ENCODE measurements at places on chromosomes 12 and 14.
A peak's percentile ranks its signal among the peaks of the same experiment; 100 is the strongest.

GRCh38 chr12:132142679-132143335 is 1.3 kb downstream of the DDX51 start:
- no peak for ATAC-seq

- no peak for ATAC-seq
Observed at GRCh38 chr14:65184032-65184764, 81.9 kb upstream of the MAX start.

GRCh38 chr14:100864206-100864605 is 38.3 kb downstream of the MEG3 start:
- no peak for ATAC-seq

GRCh38 chr14:99891900-99892299 is 98.7 kb downstream of the EML1 start:
- ATAC-seq, result no peak

DNA sequence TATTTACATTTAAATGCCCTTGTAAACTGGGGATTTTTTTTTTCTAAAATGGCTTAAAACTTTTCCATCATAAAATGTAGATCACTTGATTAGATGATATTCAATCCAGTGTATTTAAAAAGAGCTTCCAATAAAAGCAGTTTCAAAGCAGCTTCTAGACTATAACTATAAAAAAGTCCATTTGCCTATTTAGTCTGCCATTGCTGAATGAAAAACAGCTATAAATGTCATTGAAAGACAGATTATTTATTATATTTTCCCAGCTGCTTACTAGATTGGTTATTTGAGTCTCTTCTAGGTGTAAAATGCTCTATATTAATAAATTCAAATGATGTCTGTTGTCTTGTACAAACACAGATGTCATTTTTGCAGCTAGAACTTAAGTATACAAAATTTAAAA is 414.8 kb downstream of the RMST start:
- ATAC-seq, result no peak

DNA sequence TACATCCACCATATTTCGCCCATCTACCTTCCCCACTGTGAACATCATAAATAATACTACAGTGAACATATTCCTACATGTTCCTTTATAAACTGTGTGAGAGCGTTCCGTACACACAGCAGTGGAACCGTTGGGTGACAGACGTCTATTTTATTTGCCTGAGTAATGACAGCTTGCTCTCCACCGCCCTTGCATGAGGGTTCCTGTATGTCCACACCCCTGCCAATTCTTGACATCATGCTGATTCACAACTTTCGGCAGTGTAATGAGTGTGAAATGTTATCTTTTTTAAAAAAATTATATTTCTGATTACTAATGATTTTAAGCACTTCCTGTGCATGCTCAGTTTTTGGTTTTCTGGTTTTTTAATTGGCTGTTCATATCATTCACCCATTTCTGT is 4.3 kb upstream of the RAD52 start:
- no peak for ATAC-seq

- no peak for ATAC-seq
Observed at GRCh38 chr12:113103756-113104450, 31.7 kb downstream of the RASAL1 start.

DNA sequence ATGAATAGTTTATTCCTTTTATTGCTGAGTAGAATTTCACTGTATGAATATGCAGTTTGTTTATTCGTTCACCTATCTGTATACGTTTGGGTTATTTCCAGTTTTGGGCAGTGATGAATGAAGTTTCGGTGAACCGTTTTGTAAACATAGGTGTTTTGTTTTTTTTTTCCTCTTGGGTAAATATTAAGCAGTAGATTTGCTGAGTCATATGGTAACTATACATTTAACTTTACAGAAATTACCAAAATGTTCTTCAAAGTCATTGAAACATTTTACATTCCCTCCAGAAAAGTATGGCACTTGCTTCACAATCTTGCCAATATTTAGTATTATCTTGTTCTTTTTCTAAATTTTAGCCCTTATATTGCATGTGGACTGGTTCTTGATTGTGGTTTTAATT is 3.8 kb upstream of the ABCC9 start:
- no peak for ATAC-seq

GRCh38 chr12:38872561-38872960 is 32.8 kb downstream of the CPNE8 start:
- no peak for ATAC-seq

DNA sequence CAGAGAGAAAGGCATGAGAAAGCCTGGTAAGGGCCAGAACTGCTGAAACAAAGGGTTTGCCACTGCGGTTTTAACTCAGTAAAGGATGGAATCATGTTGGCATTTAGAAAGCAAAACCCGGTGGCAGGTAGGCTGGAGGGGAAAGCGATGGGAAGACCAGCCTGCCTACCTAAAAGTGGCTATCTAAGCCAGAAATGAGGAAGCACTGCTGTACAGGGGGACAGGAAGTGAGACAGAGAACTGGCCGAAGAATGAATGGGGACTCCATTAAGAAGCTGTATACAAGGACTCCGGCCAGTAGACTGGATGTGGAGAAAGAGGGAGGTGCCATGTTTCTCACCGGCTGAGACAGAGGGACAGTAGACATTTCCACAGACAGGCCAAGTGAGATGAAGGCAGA is 48.2 kb downstream of the PPM1H start:
- ATAC-seq, result no peak

GRCh38 chr12:122197612-122197966 is 5.9 kb upstream of the B3GNT4 start:
- no peak for ATAC-seq

- ATAC-seq, result peak; percentile 1
Observed at GRCh38 chr12:133129368-133130037, 571 bp downstream of the ZNF891 start.

DNA sequence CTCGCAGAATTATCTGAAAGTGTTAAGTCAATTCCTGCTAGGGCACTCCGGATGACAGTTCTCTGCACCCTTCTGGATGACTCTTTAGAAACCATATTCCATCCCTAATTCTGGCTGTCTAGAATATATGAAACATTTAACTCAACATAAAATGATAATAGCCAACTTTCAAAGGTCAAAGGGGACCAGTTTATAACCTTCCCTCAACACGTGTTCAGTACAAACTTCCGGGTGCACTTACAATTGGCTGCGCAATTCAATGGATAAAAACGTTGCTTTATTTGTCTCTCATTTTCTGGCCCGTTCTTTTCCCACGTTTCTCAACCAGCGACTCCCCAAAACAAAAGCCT is 1.3 kb downstream of the SBNO1 start:
- no peak for ATAC-seq

- no peak for ATAC-seq
Observed at GRCh38 chr14:20905676-20906075, 14.5 kb downstream of the RNASE3 start.

DNA sequence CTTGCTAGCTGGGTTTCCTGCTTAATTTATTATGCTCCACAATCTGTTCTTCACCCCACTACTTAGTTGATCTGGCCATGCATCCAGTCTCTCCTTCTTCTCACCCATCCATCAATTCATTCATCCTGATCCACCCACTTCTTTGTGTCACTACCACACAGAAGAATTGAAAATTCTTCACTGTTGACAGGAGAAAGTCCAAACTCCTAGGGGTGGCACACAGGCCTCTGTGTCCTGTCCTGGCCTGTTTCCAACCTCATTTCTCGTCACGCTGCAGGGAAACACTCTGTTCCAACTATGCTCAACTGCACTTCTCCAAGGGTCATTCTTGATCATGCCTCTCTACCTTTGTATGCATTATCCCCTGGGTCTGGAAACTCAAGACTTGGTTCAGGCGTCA is 10.6 kb upstream of the KRT83 start:
- ATAC-seq, result no peak

GRCh38 chr14:69994002-69994401 is 114.8 kb downstream of the SMOC1 start:
- ATAC-seq, result no peak

GRCh38 chr12:90631591-90632212 is 323.3 kb downstream of the CCER1 start:
- ATAC-seq, result no peak

- ATAC-seq, result no peak
Observed at GRCh38 chr14:31410048-31410650, 10.2 kb downstream of the HEATR5A start.

DNA sequence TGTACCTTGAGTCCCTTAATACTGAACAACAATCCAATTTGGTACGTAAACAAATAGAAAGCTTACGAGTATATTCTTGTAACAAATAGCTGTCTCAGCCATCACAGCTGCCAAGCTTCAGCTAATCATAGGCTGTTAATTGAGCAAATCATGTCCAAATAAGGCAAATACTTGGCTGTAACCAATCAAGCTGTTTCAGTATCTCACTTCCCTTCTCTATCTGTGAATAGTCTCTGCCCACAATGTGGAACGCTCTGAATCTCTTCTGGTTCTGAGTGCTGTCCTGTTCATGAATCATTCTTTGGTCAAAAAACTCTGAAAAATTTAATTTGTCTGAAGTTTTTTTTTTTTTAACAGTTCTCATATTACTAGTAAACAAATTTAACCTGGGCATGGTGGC is 5.8 kb upstream of the NEMF start:
- no peak for ATAC-seq

- ATAC-seq, result no peak
Observed at GRCh38 chr14:105817971-105818711, 291.8 kb downstream of the TMEM121 start.

GRCh38 chr12:3341594-3341993 is 149.4 kb upstream of the PRMT8 start:
- ATAC-seq, result no peak

DNA sequence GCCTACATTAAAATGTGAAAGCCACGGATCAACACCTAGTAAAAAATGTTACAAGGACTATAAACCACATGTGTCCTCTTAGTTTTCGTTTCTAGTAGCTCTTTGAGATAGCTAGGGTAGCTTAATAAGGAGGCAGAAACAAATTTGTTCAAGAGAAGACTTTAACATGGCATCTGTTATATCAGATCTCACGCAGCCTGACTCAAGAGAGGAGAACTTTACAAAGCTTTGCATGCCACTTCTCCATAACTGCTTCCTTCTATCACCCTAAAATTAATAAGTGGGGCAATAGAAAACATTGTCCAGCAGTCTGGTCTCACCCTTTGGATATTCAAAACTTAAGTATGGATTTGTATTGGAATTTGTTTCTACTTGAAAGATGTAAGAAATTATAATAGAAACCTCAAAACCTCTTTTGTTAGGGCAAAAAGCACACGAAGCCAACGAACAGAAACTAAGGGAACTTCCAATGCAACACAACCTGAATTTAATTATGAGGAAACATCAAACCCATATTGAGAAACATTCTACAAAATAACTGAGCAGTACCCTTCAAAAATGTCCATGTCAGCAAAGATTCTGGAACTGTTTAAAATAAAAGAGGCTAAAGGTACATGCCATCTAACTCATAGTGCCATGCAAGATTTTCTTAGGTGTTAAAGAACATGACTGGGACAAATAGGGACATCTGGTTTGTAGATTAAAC is 194.8 kb downstream of the LRIG3 start:
- ATAC-seq, result no peak

DNA sequence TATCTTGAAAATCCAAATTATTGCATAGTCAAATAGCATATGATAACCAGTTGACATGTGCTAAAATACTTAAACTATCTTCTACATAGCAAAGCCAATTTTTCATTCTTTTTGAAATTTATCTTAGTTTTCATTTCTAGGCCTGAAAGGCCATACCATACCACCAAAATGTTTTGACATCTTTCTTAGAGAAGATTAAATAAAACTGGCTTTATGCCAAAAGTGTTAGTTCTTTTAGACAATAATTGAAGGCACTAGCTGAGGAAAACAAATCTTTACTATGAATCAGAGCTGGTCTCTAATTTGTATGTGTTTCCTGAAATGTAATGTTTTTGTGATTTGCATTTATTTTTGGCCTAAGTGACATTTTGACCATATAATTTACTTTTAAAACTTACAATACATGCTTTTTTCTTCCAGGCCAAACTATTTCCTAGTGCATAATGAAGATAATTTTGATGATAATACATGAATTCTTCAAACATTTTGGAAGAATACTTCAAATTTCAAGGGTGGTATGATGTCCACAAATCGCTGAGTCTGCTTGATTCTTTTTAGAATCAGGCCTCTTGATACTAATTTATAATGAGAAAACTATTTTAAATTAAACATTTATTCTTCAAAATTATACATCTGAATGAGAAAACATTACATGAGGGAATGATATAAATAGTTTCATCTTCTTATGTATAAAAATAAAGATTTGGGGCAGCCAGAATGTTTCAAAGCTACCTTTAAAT is 6.5 kb upstream of the KCNMB4 start:
- no peak for ATAC-seq

DNA sequence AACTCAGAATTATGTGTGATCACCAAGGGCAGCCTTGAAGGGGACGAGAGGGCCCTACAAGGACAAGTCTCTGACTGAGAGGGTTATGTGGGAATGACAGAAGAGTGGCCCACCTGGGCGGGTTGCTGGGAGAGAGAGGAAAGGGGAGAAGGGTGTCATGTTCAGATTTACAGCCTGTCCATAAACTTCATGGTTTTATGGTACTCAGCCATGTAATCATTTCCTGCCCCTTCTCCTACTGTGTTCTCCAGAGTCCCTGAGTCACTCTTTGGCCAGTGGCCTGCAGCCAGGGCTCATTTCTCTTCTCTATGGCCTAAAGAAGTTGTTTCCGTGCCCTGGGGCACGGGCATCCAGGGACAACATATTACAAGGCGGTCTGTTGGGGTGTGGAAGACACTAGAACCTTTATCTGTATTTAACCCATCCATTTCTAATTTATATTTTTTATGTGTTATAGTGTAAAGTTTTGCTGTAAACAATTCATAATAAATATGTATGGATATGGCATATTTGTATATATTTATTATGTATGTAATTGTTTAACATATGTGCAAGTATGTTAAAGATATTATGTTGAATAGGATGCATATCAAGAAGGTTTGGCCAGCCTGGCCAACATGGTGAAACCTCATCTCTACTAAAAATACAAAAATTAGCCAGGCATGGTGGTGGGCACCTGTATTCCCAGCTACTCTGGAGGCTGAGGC is 26.9 kb downstream of the DDX47 start:
- ATAC-seq, result no peak

GRCh38 chr12:90253674-90254181 is 545.1 kb upstream of the ATP2B1 start:
- ATAC-seq, result peak; percentile 91

DNA sequence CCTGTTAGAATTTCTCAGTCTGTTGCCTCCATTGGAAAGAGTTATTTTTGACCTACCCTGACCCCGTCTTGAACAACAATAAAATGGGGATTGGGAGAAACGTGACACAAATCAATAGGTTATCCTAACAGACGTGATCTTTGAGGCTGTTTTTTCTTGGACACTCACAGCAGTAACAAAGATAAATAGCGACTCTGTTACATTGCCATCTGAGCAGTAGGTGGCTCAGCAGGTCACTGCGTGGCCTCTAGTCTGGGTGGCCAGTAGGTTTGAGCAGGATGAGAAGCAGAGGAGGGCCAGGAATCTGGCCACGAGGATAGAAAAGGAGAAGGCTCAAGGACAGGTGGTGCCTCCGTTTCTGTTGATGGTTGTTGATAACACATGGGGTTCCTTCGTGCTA is 101.4 kb downstream of the GPATCH2L start:
- no peak for ATAC-seq

Measured in gastroesophageal sphincter (tissue), 4 donors.